ENCODE measurements at places on chromosomes 13 and 19.

DNA sequence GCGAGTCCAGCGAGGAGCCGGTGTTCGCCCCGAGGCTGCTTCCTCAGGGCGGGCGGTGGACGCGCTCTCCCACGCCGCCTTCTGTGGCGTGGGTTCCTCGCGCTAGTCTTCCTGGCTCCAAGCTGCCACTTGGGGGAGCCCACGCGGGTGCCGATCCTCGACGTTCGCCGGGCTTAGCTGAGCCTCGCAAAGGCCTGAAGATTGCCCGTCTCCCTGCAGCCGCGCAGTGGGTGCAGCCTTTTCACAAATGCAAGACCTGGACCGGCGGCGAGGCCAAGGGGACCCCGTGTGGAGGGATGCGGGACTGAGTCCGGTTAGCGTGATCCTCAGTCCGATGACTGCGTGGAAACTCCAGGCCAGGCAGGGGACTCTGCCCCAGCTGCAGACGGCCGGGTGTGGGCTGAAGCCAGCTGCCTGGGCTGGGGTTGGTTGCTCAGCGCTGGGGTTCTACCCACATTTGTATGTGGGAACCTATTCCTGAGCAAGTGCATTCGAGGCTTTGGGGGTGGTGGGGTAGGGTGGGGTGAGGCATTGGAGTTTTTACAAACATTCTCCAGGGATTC, 16.6 kb upstream of the LRP3 start:
- no peaks in the 10 kb centered on the region for H3K27me3 ChIP-seq
- DNase-seq = no peak
- H3K4me3 ChIP-seq = peak overlapping the region; percentile 55
- no peak overlapping the region for H3K27ac ChIP-seq

GRCh38 chr19:55485439-55486011, 537 bp downstream of the NAT14 start:
- no peaks in the 10 kb centered on the region for H3K36me3 ChIP-seq
- no peak for DNase-seq
- peak overlapping the region; percentile 39 for H3K4me3 ChIP-seq
- H3K4me1 ChIP-seq = no peaks in the 10 kb centered on the region
- H3K27ac ChIP-seq = peak overlapping the region; percentile 55
- no peaks in the 10 kb centered on the region for H3K27me3 ChIP-seq

- DNase-seq = no peak
- no peaks in the 10 kb centered on the region for H3K4me1 ChIP-seq
- H3K27me3 ChIP-seq = no peaks in the 10 kb centered on the region
- no peak overlapping the region for H3K27ac ChIP-seq
- H3K4me3 ChIP-seq = no peak overlapping the region
- H3K36me3 ChIP-seq = no peaks in the 10 kb centered on the region
These were observed 71.2 kb upstream of the GTF3A start for GRCh38 chr13:27353166-27353583.

GRCh38 chr19:55703790-55704215, 28.8 kb downstream of the EPN1 start:
- no peak overlapping the region for H3K27ac ChIP-seq
- no peaks in the 10 kb centered on the region for H3K36me3 ChIP-seq
- no peaks in the 10 kb centered on the region for H3K27me3 ChIP-seq
- DNase-seq = no peak

Measured in aorta (tissue), 5 donors.